ENCODE measurements at places on chromosomes 2 and 18.

DNA sequence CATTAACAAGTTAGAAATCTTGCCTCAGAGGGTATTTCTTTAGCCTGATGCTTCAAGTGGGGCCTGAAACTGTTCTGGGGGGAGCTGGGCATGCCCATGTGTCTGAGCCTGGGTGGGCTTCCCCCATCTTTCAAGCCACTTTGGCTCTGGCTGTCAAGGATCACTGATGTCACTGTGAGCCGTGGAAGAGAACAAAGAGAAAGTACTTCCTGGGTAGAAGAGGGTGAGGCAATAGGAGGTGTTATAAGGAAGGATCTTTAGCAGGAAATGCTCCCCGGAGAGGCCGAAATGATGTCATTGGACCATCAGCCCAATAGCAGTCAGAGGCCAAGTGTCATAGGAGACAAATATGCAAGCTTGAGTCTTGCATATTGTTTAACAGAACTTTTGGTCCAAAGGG lies 228.4 kb upstream of the MEX3C start:
- DNase-seq = no peak

DNA sequence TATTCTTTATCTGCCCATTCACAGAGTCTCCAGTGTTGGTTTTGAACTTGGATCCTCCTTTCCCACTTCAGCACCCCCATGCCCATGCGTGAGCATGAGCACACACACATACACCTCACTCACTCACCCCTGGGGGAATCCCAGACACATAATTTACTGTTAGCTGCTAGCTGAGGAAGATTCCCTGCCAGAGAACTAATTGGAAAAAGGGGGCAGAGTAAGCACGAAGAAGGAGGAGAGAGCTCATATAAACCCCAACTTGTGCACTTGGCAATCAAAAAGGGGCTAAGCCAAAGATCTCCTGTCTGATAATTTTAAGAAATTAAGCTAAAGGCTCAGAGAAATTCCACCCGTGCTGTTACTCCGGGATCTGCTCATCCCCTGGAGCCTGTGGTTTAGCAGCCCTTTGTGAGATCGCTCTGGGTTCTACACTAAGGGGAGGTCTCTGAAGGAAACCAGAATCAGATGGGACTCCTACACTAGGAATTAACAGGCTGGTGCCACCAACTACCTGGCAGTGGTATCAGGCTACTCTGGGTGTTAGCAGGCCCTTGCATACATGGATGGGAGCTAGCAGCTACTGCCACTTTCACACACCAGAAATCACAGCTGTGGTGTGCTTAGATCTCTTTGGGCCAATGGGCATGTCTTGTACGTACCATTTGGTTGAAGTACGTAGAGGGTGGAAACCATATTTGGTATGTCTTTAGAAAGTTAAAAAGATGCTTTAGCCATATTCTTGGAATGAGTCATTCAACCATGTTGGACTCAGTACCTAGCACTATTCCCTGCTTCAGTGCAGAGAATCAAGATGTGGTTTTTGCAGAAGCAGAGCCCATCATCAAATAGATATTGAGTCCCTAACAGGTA lies 95.6 kb upstream of the SLC14A2 start:
- DNase-seq = peak; percentile 40

GRCh38 chr18:63233334-63233733 lies 86.2 kb downstream of the BCL2 start:
- DNase-seq = no peak

GRCh38 chr2:104859766-104860450 lies 6.0 kb downstream of the POU3F3 start:
- no peak for DNase-seq

GRCh38 chr2:165746501-165746900 lies 47.5 kb downstream of the GALNT3 start:
- DNase-seq = no peak

- DNase-seq = peak; percentile 50
Observed at GRCh38 chr2:28716265-28716865, 35.3 kb upstream of the PPP1CB start.

DNA sequence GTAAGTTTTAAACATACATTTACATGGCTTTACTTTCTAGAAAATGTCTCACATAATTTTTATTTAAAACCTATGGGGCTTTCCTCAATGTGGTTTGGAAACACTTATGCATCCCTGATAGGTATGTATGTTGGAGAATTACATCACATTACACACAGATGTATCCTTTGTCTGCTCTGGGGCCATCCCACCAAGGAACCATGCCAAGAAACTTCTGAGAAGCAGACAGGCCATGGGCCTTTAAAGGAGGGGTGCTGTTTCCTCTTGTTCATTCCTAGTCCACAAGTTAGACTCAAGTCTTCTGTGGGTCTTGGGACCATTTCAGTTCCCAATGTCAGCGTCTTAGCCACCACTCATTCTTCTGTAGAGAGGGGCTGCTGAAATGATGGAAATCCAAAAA lies 162.0 kb upstream of the SETBP1 start:
- DNase-seq = peak; percentile 47

DNA sequence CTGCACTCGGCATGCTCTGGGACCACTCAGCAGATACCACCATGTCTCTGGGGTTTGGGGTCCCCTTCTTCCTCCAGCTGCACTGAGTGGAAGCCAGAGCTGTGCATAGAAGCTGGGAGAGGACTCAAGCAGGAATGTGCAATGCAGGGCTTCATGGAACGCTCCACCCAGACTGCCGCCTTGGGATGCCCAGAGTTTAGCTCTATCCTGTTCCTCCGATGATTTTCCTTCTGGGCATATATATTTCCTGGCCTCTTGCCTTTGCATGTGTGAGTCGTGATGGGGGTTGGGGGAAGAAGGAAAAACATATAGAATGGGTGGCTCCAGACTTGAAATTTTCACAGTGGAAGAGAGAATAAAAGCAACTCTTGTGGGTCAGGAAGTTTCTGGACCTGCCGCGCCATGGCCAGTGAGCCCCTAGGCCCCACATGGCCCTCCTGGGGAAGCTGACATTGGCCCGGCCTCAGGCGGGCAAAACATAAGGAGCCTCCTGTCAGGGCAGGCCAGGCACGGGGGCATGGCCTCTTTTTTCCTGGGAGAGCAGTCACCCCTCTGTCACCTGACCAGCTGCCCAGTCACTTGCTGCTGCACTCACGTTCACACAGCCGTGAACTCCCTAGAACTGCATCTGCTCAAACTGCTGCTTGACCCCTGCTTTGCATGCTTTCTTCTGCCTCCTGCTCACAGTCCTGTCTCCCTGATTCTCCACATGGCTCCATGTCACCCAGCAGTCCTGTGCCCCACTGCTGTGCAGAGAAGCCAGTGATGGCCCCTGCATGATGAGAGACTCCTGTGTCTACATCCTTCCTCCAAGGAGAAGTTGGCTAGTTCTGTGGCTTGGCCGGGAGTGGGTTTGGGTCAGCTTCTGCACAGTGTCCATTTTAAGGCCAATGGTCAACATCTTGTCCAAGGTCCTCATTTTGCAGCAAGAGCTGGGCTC lies 197.8 kb downstream of the CTIF start:
- DNase-seq = no peak

GRCh38 chr18:79069717-79070151 lies 540 bp downstream of the ATP9B start:
- peak; percentile 0 for DNase-seq

DNA sequence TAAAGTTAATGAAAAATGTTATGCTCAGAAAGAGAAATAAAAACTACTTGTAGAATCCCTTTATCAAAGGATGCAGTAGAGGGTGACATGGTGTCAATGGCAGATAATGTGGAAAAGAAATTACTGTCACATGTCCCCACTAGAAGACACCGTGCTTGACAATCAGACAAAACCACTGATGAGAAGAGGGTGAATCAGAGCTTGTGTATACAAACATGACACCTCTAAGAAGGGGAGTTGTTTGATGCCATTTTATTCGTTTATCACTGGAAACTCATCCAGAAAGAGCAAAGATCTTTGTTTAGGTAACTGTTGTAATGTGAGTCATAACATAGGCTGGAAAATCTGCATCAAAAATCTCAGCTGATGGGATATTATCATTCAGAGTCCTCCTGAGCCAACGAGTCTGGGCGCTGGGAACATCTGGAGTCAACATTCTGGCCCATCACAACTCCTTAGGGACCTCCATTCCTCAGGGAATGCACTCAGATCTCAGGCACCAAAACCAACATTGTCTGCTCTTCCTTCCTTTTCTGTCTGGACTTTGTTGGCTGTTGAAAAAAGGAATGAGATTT lies 49.5 kb upstream of the RAB12 start:
- no peak for DNase-seq

- no peak for DNase-seq
Observed at GRCh38 chr2:47903781-47904490, 2.4 kb downstream of the FBXO11 start.

GRCh38 chr2:224357098-224357901 lies 44.6 kb downstream of the FAM124B start:
- DNase-seq = peak; percentile 9

DNA sequence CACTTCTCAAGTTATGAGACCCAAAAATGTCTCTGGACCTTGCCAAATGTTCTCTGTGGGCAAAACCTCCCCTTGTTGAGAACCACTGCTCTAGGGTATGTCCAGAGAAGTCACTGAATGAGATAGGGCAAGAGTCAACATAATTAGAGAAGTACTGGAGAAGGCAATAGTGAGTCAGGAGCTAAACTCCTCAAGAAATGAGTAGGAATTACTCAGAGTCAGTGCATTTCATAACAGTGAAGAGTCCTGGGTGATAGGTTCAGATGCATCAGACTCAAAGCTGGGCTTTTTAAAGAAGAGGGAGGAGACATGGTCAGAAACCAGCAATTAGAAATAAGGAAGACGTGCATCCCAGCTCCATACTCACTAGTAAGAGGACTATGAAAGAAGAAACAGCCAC lies 38.6 kb upstream of the IHH start:
- no peak for DNase-seq

GRCh38 chr2:187658952-187659525 lies 104.8 kb upstream of the TFPI start:
- DNase-seq = no peak

DNA sequence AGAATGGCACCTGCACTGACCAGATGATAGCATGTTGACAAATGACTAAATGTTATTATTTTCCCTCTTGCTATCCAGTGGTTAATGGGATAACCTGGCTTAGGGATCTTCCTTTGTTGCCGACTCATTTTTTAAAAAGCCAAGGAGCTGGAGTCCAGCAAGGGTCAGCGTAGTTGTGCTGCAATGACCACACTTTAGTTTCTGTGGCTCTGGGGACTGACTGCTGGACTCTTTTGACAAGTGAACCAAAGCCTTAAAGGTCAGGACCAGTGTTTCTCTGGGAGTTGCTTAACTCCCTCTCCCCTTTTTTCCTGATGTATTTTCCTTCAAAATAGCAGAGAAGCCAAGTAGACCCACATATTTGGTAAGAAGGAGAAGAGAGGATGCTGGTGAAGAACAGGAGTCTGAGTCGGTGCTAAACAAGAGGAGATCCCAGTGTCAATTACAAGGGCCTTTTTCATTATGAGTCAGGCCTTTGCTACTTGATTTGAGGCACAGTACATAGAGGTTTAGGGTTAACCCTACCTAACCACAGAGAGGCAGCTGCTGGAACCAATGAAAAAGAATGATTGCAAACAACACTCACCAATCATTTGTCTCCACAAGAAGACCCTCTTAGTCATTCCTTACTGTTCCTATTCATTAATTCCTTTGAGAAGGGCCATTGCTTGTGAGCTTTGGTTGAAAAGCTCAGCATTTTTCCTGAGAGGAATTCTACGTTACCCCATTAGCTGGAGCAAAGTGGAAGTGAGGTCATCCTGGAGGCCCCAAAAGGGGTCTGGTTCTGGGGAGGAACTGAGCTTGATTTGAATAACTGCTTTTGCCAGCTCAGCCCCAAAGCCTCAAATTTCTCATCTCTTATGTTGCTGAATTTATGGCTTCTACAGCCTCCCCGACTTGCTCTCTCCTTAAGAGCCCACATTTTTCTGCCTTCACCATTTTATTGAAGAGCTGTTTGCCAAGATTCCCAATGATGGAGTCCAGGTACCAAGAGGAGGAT lies 137.6 kb upstream of the HNMT start:
- no peak for DNase-seq

DNA sequence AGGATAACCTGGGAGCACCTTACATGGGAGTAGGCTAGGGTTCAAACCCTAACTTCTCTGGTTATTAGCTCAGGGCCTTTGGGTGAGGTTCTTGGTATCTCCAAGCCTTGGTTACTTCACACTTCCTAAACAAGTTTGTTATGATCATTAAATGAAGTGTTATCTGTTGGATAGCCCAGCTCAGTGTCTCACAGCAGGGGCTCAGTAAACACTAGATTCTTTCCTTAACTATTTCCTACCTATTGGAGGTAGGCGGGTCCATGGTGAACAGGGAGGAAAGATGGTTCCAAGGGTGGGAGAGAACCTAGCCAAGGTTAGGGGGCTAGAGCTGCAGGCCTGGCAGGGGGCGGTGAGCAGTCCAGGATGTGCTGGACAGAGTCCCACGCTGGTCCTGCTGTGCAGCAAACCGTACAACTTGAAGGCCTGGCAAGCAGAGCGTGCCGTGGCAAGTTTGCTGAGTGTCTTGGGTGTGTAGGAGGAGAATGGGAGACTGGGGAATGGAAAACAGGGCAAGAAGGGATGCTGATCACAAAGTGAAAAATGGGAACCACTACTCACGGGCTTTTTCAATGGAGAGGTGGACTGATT lies 259.1 kb downstream of the PRKCE start:
- DNase-seq = no peak

DNA sequence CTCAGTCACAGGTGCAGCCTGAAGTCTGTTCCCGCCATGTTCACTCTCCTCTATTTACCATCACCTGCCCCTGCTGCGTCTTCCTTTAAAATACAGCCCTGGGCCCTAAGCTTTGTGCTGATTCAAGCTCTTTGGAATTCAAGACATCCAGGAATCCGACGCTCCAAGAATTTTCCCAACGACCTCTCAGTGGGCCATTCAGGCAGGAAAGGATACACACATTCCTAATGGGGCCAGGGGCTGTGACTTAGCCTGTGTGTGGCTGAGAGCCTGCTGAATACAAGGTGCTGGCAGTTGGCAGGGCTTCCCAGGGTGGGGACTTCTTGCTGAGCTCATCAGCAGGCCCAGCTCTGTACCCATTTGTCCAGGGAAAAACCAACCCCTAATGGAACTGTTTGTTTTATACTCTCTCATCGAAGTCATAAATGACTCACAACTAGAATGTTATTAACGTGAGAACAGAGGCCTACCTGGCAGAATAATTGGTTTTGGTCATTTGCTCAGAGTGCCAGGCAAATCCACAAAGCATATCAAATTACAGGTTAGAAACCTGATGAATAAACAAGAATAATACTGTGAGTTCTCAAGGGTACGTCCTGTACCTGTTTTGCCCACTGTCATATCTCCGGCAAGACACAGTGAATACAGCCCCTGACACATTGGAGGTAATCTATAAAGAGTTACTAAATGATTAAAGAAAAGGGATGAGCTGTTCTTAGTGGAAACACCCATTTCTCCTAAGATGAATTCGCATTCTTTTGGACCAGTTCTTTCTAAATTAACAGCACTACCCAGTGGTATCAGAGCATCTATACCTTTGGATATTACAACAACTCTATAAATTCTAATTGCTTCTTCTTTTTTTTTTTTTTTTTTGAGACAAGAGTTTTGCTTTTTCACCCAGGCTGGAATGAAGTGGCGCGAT lies 12.6 kb upstream of the KCMF1 start:
- DNase-seq = peak; percentile 75

- no peak for DNase-seq
Observed at GRCh38 chr2:240565333-240566202, 2.7 kb upstream of the RNPEPL1 start.

- no peak for DNase-seq
Observed at GRCh38 chr18:45024357-45025088, 343.8 kb downstream of the SETBP1 start.

- no peak for DNase-seq
Observed at GRCh38 chr2:219627103-219628100, at the start of gene SLC4A3. SLC4A3 (plus strand) TSS chr2:219627630; CDS start chr2:219627993, 363 bp downstream.

All from fibroblast of skin of left biceps (primary cell).